ENCODE measurements at places on chromosomes 11 and 22. TPM values are rescaled to one million over a fixed set of nuclear protein-coding genes. Genes with fewer than 3 reads are reported as not detected.

DNA sequence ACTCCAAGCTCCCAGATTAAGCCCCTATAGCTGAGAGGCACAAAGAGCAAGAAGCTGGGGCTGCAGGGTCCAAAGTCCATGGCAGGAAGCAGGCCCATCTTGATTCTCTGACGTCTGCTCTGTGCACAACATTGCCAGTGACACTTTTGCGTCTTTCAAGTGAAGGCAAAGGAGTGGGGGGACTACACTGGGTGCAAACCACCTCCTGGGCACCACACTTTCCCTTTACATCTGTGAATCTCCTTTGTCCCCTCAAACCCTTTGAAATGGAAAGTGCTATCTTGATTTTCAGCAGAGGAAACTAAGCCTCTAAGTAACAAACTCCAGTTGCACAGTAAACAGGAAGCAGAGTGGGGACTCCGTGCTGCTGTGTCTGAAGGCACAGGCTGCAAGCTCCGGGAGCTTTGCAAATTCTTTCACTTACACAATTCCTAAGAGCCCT is 428.0 kb downstream of the LARGE1 start:
- no peak for DNase-seq

GRCh38 chr11:64970731-64971151 is 1.2 kb downstream of the MAJIN start:
- no peak for DNase-seq

The CST6 gene
- not detected for polyA plus RNA-seq

The LGALS1 gene
- polyA plus RNA-seq, result 304 TPM

The UBQLN3 gene
- not detected for polyA plus RNA-seq

DNA sequence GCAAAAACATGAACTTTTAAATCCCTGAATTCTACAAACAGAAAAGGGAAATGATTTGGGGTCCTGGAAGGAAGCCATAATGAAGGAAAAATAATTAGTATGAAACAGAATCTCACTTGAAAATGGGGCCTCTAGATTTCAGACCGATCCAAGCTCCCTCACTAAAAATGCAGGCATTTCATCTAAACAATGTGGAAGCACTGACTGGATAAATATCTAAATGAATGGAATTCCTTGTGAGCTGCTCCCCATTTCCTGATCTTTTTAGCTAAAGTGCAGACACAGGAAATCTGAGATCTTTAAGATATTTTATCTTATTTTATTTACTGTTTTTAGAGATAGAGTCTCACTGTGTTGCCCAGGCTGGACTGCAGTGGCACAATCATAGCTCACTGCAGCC is 1255.8 kb downstream of the LRRC4C start:
- DNase-seq, result no peak

DNA sequence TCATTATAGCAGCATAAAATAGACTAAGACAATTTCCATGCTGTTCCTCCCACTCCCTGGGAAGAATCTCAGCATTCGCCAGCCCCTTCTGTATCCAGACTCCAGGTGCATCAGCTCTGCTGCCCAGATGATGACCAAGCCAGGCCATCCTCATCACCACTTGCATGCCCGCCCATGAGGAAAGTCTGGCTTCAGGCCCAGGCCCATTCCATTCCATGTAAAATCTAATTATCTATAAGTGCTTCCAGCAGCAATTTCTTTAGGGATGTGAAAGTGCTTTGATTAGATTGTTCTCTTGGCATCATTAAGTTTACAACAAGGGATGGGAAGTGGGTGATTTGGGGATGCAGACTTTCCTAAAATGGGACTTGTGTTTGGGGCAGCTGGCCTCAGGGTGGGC is 100.3 kb downstream of the INSC start:
- DNase-seq, result no peak

- DNase-seq, result no peak
These were observed 29.9 kb downstream of the PIWIL3 start for GRCh38 chr22:24744638-24745037.

The SNX32 gene
- 3.6 TPM for polyA plus RNA-seq

GRCh38 chr11:121248496-121248895 is 44.1 kb upstream of the SC5D start:
- no peak for DNase-seq

- peak; percentile 86 for DNase-seq
These were observed 14.5 kb upstream of the LRRC55 start for GRCh38 chr11:57167125-57167846.

Data from brain (organoid and tissue), 16 donors.